A549 treated with AZD2906 at 1 μM for 4 hours (cell line): ENCODE measurements at places on chromosomes 2 and 18. TPM values are rescaled to one million over a fixed set of nuclear protein-coding genes. Genes with fewer than 3 reads are reported as not detected.

Gene OR6B2
- not detected in 5 replicates for total RNA-seq

Gene MYO1B
- 42.4 to 64.3 TPM (median 44.8 TPM) in 5 replicates for total RNA-seq

Gene EPHA4
- 0.58 to 0.95 TPM (median 0.77 TPM) in 5 replicates for total RNA-seq

Gene ZSCAN30
- 0.67 to 0.88 TPM (median 0.84 TPM) in 5 replicates for total RNA-seq

Gene METTL5
- total RNA-seq = 65.0 to 87.8 TPM (median 66.8 TPM) in 5 replicates

Gene NDUFAF7
- 16.7 to 18.4 TPM (median 17.7 TPM) in 5 replicates for total RNA-seq

Gene RFTN2
- total RNA-seq = 0.06 to 0.13 TPM in 2 of 5 replicates, not detected in the others

Gene ARHGAP25
- 0.16 to 0.35 TPM (median 0.22 TPM) in 5 replicates for total RNA-seq

Gene TXNDC2
- total RNA-seq = 0.06 to 0.41 TPM (median 0.08 TPM) in 5 replicates

Gene ALPI
- total RNA-seq = 0.05 TPM in 1 of 5 replicates, not detected in the others

Gene GPR39
- total RNA-seq = 6.7 to 7.5 TPM (median 6.9 TPM) in 5 replicates

Gene LOXHD1
- not detected in 5 replicates for total RNA-seq

Gene MC5R
- total RNA-seq = 0.03 to 0.06 TPM (median 0.05 TPM) in 3 of 5 replicates, not detected in the others

Gene RAPH1
- total RNA-seq = 5.8 to 8.1 TPM (median 6.9 TPM) in 5 replicates

Gene CDH7
- total RNA-seq = not detected in 5 replicates

Gene CLEC4F
- not detected in 5 replicates for total RNA-seq

Gene RGPD3
- total RNA-seq = 0.07 to 0.18 TPM (median 0.16 TPM) in 5 replicates

Gene D2HGDH
- 6.0 to 10.3 TPM (median 9.1 TPM) in 5 replicates for total RNA-seq

Gene PDE1A
- total RNA-seq = 0.15 to 0.30 TPM (median 0.19 TPM) in 5 replicates

Gene SMIM21
- not detected in 5 replicates for total RNA-seq

Gene MC2R
- total RNA-seq = not detected in 5 replicates

Gene MYO5B
- 6.7 to 8.7 TPM (median 8.0 TPM) in 5 replicates for total RNA-seq

Gene EFEMP1
- 27.8 to 54.7 TPM (median 39.6 TPM) in 5 replicates for total RNA-seq

Gene ARL6IP6
- 15.8 to 23.8 TPM (median 21.7 TPM) in 5 replicates for total RNA-seq

Gene PLEK
- total RNA-seq = not detected in 5 replicates

Gene CLHC1
- total RNA-seq = 1.5 to 1.9 TPM (median 1.8 TPM) in 5 replicates

Gene DLX1
- total RNA-seq = 2.7 to 3.5 TPM (median 3.1 TPM) in 5 replicates

Gene SRD5A2
- total RNA-seq = 0.02 TPM in 4 of 5 replicates, not detected in the other

Gene OTX1
- 3.5 to 4.6 TPM (median 3.7 TPM) in 5 replicates for total RNA-seq

Gene KIAA2012
- not detected in 5 replicates for total RNA-seq

Gene LYG2
- total RNA-seq = not detected in 5 replicates

Gene MAPRE2
- total RNA-seq = 9.9 to 14.9 TPM (median 11.2 TPM) in 5 replicates

Gene NGEF
- 13.0 to 16.8 TPM (median 15.5 TPM) in 5 replicates for total RNA-seq

Gene SERPINB4
- 0.06 to 0.17 TPM (median 0.10 TPM) in 5 replicates for total RNA-seq

Gene CAPG
- 91.3 to 121 TPM (median 106 TPM) in 5 replicates for total RNA-seq

Gene NETO1
- not detected in 5 replicates for total RNA-seq

Gene XIRP2
- total RNA-seq = not detected in 5 replicates

Gene BMP10
- total RNA-seq = not detected in 5 replicates

Gene KCNE4
- 0.37 to 0.56 TPM (median 0.48 TPM) in 5 replicates for total RNA-seq

Gene MLPH
- total RNA-seq = 232 to 335 TPM (median 309 TPM) in 5 replicates

Gene CELF4
- total RNA-seq = not detected in 5 replicates

Gene SKOR2
- total RNA-seq = not detected in 5 replicates

Gene NTSR2
- 0.05 to 0.08 TPM in 2 of 5 replicates, not detected in the others for total RNA-seq

Gene C2orf80
- not detected in 5 replicates for total RNA-seq

Gene USP14
- total RNA-seq = 61.1 to 67.9 TPM (median 61.8 TPM) in 5 replicates

Gene EML6
- 1.3 to 1.5 TPM (median 1.4 TPM) in 5 replicates for total RNA-seq

Gene RPRM
- 0.05 to 0.08 TPM (median 0.08 TPM) in 3 of 5 replicates, not detected in the others for total RNA-seq

Gene LRRC30
- total RNA-seq = not detected in 5 replicates

Gene GALNT14
- total RNA-seq = 42.1 to 47.2 TPM (median 44.8 TPM) in 5 replicates

Gene FZD7
- total RNA-seq = 5.9 to 6.7 TPM (median 6.4 TPM) in 5 replicates

Gene FN1
- 179 to 290 TPM (median 198 TPM) in 5 replicates for total RNA-seq

Gene PRKD3
- 8.6 to 17.3 TPM (median 12.5 TPM) in 5 replicates for total RNA-seq

Gene KRTCAP3
- 0.47 to 0.72 TPM (median 0.61 TPM) in 4 of 5 replicates, not detected in the other for total RNA-seq

Gene PMAIP1
- 12.3 to 16.7 TPM (median 14.5 TPM) in 5 replicates for total RNA-seq
